ENCODE measurements at places on chromosomes 6 and 20.

GRCh38 chr20:46010491-46011391 lies 2.0 kb downstream of the MMP9 start:
- no peak for DNase-seq

DNA sequence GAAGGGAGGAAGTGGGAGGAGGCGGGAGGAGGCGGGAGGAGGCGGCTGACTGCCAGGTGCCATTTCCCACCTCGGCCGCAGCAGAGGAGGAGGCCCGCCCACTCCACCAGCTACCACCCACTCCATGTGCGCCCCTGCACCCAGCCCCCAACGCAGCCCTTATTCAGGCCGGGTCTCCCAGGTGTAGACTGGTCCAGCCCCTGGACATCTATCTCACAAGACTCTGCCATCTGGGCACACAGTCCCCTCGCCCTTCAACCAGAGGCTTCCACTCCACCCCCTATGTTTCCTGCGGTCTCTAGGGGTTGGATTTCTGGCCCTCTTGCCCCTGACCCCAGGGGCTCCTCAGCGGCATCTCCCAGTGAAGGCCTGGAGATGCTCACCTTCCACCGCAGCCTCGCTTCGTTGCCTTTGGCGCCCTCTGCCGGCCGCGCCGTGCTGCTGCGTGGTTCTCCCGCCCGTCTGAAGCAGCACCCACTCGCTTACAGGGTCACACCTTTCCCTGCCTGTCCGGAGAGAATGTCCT lies 32.6 kb upstream of the FAM83D start:
- DNase-seq: no peak

DNA sequence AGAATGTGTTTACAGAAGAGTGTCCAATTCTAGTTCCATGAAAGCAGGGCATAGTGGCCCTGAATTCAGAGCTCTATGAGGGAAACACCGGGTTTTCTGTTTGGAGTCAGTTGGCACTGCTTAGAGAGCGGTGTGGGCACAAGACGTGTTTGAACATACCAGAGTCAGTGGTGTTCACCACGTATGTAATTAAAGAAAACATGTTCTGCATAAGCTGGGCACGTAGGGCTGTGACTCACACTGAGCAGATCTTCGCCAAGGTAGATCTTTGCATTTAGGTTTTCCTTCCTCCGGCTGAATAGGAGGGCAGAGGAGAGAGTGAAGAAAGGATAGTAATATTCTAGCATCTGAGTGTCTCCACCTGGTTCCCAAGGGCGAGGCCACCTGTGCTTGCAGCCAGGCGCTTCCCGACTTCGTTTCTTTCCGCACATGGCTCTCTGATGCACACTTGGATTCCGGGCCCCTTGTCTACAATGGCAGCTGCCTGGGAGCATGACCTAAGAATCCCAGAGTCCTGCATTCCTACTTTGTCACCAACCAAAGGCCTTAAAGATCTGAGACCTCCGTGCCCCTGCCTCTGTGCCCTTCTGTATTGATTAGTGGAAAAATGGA lies 136.2 kb downstream of the ERMARD start:
- DNase-seq: no peak

DNA sequence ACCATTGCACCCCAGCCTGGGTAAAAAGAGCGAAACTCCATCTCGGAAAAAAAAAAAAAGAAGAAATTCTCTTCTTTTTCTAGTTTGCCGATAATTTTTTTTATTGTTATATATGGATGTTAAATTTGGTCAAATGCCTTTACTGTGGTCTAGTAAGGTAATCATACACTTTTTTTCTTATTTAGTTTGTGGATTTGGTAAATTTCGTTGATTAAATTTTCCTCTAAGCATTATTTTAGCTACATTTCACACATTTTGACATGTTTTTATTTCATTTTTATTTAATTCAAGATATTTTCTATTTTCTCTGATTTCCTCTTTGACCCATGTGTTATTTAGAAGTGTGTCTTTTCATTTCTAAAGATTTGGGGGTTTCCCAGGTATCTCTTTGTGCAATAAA lies 18.0 kb upstream of the ELOVL2 start:
- DNase-seq: no peak

GRCh38 chr20:16261733-16262273 lies 311.4 kb downstream of the KIF16B start:
- no peak for DNase-seq

DNA sequence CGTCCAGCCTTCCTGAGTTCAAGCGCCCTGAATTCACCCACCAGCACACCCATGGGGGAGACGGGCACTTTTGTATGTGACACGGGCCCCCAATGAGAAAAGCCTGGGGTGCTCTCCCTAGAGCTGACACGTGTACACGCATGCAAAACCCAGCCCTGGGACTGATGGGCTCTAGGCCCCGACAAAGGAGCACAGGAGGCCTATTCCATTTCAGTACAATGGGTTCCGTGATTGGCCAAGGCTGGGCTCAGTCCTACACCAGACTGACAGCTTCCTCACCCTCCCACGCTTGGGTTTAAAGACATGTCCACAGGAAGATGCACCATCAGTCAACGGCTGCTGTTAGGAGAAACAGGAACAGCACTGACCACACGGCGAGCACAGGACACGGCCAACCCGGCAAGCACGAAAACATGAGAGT lies 8.8 kb downstream of the ZBTB46 start:
- no peak for DNase-seq

DNA sequence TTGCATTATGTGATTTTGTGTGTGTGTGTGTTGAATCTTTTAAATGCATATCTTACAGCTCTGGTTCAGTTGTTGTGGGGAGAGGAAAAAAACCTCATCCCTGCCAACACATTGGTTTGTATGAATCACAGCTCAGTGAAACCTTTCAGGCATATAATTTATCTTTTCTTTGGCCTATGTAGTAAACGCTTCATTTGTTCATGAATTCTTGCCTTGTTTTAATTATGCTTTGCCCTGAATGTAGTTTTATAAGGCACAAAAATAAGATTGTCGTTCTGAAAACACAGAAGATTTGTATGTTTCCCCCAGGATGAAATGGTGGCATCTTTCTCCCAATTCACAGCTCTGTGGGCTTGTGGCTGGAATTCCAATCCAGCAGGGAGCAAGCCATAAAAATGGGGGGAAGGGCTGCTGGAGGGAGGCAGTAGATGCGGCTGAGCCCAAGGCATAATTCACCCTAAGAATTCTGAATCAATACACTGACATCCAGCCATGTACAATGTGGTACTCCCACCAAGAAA lies 45.1 kb downstream of the BCAS1 start:
- DNase-seq: no peak

GRCh38 chr6:133972388-133972787 lies 19.4 kb downstream of the TBPL1 start:
- DNase-seq: no peak

GRCh38 chr6:52573295-52573694 lies 3.6 kb downstream of the TRAM2 start:
- DNase-seq: no peak

DNA sequence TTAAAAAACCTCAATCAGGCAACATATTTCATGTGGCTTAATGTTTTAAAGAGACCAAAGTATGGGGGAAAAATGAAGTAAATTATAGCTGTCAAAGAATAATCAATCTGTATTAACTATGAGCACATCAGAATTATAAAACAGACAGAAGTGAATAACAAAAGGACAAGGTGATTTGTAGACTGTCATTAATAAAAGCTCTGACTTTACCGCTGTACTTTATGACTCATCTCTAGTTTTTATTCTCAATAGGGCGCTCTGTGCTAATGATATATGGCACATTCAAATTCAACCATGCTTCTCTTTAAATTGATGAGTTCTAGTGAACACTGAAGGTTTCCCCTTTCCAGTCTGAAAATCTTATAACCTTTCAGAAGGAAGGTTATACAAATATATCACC lies 72.0 kb downstream of the PREP start:
- no peak for DNase-seq

- DNase-seq: no peak
These were observed 28.5 kb downstream of the SLX4IP start for GRCh38 chr20:10463622-10464021.

- no peak for DNase-seq
These were observed 124.2 kb upstream of the PTPN1 start for GRCh38 chr20:50385733-50386640.

- no peak for DNase-seq
These were observed 82.1 kb upstream of the SLCO4A1 start for GRCh38 chr20:62560162-62560561.

- DNase-seq: no peak
These were observed 39.5 kb downstream of the MYH7B start for GRCh38 chr20:34995192-34995591.

DNA sequence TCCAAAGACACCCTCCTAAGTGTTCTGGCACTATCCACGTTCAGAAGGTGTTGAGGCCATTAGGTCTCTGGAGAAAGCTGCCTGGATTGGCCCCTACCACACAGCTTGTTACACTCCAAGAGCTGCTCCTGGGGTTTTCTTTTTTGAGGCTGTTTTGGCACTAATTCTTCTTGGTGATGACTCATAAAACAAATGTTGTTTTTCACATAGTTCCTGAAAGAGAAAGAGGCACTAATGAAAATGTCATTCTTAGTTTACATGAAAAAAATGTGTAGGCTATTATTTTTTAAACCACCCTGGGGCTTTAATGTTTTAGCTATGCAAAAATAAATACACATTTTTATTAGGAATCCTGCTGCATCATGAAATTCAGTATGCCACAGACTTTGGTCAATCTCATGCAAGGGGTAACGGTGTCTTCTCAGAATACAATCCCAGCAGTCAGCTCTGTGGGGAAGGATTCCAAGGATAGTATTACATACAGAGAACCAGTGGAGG lies 38.1 kb downstream of the TBPL1 start:
- no peak for DNase-seq

GRCh38 chr20:3902446-3902845 lies 13.3 kb downstream of the PANK2 start:
- DNase-seq: no peak

- no peak for DNase-seq
These were observed 441.9 kb downstream of the CD109 start for GRCh38 chr6:74137911-74138310.

DNA sequence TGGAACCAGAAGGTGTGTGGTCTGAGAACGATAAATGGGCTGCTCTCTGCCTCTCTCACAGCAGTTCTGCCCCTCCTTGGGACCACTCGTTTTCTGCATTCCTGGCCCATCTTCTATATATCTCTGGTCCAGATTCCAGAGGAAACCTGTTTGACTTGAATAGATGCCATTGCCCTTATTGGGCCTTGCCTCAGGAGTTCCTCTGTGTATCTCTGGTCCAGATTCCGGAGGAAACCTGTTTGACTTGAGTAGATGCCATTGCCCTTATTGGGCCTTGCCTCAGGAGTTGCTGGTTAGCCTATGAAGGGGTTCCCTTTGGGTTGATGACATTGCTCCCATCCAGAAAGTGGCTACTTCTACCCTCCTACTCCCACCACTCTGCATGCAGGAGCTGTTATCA lies 189.4 kb downstream of the SLC16A10 start:
- no peak for DNase-seq

- DNase-seq: no peak
These were observed 100.8 kb downstream of the DST start for GRCh38 chr6:56541741-56542360.

DNA sequence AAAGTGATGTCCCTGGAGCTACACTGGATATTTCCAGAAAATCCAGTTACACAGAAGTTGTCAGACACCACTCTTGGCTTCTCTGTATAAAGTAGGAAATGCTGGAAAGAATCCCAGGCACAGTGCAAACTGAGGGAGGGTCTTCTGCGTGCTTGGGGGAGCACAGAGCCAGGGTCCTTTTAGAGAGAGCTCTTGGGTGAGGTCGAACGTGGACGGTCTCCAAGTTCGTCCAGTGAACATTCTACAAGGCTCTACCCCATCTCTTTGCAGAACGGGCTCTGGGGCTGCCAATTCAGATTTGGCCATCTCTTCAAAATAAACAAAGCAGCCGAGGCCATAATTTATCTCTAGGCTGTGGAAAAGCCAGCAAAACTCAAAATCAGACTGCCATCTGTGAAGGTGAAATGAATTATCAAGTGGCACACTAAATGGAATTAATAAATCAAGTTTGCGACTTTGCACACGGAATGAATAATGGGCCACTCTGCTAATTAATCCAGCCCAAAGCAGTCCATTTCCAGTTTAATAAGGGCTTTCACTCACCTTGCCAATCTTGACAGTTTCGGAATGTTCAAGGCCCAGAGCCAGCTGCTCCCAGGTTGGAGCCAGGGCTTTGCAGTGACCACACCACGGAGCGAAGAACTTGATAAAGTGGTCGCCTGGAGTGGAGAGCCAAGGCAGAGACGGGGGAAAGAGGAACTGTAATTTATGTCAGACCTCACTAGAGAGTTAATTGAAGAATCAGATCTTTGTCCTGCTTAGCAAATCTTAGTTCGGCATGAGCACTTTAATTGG lies 19.3 kb downstream of the TXNDC5 start:
- no peak for DNase-seq

GRCh38 chr6:43723737-43724295 lies 36.2 kb upstream of the MRPS18A start:
- DNase-seq: no peak

GRCh38 chr6:73452107-73452461 lies at the start of gene CGAS:
Gene CGAS (minus strand): TSS chr6:73452297. CDS start chr6:73452181, 116 bp downstream.
- DNase-seq: peak; percentile 17

DNA sequence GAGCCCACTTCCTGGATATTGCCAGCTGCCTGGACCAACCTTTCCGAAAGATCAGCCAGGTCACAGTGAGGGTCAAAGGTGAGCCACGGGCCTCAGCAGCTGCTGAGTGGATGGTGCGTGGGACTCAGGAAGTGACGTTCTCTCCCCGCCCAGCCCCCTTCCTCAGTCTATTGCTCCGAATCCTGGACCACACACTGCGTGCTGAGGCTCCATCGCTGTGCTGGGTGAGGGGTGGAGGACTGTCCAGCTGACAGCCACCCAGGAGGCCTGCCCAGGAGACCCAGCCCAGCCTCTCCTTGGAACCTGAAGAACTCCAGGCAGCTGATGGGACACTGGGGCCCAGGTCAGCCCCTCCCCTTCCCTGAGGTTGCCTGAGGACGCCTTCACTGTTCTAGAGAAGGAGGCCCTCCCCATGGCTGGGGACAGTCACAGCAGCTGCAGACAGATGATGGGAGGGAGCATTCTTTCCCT lies 94.4 kb upstream of the CD93 start:
- DNase-seq: no peak

DNA sequence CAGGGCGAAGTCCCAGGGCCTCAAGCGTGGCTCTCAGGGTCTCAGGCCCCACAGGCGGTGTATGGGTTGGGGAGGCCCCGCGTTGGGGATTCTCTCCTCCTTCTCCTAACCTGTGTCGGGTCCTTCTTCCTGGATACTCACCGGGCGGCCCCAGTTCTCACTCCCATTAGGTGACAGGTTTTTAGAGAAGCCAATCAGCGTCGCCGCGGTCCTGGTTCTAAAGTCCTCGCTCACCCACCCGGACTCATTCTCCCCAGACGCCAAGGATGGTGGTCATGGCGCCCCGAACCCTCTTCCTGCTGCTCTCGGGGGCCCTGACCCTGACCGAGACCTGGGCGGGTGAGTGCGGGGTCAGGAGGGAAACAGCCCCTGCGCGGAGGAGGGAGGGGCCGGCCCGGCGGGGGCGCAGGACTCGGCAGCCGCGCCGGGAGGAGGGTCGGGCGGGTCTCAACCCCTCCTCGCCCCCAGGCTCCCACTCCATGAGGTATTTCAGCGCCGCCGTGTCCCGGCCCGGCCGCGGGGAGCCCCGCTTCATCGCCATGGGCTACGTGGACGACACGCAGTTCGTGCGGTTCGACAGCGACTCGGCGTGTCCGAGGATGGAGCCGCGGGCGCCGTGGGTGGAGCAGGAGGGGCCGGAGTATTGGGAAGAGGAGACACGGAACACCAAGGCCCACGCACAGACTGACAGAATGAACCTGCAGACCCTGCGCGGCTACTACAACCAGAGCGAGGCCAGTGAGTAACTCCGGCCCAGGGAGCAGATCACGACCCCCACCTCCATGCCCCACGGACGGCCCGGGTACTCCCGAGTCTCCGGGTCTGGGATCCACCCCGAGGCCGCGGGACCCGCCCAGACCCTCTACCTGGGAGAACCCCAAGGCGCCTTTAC lies at the start of gene HLA-G:
TSS of gene HLA-G (plus strand) at position 247 of the 892 bp plus-strand sequence. CDS start at position 267, 20 bp downstream.
- no peak for DNase-seq
